ENCODE measurements at places on chromosomes 12 and 14.
A peak's percentile ranks its signal among the peaks of the same experiment; 100 is the strongest.

- no peak for DNase-seq
Observed at GRCh38 chr14:82911930-82912329, 1378.3 kb upstream of the SEL1L start.

GRCh38 chr14:104787736-104788135 lies 7.8 kb downstream of the AKT1 start:
- no peak for DNase-seq

GRCh38 chr12:131098178-131098981 lies 144.7 kb downstream of the ADGRD1 start:
- DNase-seq: no peak

DNA sequence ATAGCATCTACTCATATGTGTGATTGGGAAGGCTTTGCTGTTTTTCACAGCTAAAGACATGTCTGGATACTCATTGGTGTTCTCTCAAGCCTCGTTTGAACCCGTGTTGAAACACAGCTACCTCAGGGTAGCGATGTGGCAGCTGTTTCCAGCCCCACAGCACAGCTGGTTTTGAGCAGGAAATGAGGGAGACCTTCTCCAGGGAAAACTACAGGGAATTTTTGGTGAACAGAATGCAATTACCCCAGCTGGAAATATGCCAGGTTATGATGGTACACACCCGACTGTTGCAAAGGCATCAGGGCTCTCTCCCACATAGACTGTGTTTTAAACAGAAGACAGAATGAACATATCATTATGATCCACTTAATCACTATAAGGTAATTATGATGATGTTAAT lies 828.9 kb downstream of the VRK1 start:
- DNase-seq: no peak

DNA sequence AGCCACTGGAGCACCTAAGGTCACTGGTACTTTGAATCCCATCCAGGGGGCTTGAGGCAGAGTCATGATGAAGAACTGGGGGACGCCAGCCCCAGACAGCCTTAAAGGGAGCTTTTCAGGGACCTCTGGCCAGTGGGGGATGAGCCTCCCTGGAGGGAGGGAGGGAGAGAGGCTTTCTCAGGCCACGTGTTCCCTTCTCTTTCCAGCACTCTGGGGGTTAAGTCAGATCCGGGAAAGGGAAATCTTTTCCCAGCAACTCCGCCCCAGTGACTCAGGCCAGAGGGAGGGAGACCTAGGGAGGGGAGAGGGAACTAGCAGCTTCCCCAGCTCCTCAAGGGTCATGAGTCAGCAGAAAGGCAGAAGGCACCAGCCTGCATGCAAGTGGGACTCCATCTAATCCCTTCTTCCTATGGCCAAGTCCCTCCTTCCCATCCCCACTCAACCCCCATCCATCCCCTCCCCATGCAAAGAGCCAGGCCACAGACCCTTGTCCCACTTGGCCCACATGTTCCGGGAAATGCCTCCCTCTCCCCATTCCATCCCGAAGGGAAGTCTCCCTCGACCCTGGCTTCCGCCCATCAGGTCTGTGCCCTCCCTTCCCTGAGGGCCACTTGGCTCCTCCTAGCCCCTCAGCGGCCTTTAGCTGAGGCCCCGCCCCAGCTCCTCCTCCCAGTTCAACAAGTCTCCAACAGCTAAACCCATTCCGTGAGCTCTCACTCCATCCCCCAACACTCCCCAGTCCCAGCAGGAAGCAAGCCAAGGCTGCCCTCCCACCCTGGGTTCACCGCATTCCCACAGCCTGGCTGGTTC lies 5.6 kb downstream of the TNFRSF1A start:
- DNase-seq: peak; percentile 76

DNA sequence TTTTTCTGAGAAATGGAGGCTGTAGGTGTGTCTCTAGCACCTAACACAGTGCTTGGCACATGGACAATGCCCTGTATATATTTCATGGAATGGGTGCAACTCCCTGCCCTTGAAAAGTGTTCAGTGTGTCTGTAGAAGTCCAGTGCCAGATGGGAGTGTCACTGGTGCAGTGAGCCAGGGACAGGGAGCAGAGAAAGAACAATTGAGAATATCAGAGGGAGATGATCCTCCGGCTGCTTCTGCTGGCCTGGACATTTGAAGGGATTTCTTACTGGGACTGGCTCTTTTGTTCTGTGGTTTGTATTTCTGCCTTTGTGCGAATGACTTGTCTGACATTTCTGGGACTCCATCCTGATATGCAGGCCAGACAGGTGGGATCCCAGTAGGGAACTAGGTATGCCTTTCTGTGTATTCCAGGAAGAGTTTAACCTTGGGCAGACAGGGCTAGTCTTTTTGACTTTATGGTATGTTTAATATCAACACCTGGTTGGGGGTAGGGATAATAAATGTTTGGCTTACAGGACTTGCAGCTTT lies 328.0 kb downstream of the NRXN3 start:
- no peak for DNase-seq

DNA sequence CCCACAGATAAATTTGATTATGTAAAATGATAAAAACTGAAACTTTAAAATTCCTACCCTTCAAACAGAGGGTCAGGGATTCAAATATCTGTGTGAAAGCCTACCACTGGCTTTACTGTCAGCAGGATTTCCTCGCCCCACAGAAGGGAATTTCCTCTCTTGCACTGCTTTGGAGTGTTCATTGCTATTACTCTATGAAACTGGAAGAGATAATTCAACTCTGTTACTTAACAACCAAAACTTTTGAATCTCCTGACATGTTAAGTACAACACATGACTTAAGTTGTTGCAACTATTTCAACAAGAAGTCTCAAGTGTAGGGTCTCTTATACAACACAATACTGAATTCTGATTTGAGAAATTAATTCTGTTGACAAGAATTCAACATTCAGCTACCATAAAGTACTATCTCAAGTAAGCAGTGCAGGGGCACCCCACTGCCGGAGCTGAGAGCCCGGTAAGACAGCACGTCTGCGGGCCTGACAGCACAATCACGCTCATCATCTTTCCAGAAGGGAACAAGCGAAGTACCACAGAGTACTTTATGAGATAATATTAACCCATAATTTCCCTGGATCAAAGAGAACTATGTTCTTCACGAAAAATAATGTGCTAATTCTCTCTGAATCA lies 22.9 kb downstream of the DICER1 start:
- DNase-seq: no peak

DNA sequence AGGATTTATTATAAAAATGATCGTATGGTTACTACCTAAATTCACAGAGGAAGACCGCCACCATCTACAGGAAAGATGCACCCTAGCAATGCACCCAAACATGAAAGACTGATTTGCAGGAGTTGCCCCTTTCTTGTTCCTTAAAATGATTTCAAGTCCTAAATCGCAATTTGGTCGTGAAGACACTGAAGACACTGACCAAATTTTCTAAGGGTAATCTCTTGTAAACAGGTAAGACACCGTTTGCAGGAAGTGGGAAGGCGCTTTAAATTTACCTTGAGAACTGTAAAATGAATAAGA lies 1.0 kb downstream of the SOS2 start:
- DNase-seq: no peak

- DNase-seq: no peak
Observed at GRCh38 chr12:13256692-13257045, 60.1 kb downstream of the EMP1 start.

GRCh38 chr12:80161612-80162011 lies 62.3 kb downstream of the OTOGL start:
- no peak for DNase-seq

- no peak for DNase-seq
Observed at GRCh38 chr12:88299567-88300101, 157.5 kb downstream of the TMTC3 start.

DNA sequence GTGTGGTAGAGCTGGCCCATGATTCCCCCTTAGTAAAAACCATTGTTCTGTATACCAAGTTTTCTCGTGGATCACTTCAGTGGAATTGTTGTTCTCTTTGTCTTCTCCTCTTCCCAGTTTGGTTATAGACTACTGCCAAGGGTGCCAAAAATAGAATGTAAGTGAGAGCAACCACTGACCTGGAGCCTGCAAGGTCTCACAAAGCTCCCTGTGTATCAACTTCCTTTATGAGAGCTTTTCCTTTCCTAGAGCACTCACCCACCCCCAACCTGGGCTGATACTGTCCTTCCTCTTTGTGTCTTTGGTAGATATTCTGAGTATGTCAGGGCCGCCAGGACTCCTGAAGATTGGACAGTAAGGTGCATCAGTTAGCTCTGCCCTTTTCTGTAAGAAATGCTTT lies 101.0 kb downstream of the SCN8A start:
- no peak for DNase-seq

GRCh38 chr14:55085060-55085660 lies 33.7 kb downstream of the MAPK1IP1L start:
- no peak for DNase-seq

- no peak for DNase-seq
Observed at GRCh38 chr14:23352506-23353432, at the start of gene SLC22A17. Gene SLC22A17 (minus strand): TSS chr14:23352887.

- DNase-seq: no peak
Observed at GRCh38 chr14:30620178-30620577, 1.9 kb upstream of the SCFD1 start.

DNA sequence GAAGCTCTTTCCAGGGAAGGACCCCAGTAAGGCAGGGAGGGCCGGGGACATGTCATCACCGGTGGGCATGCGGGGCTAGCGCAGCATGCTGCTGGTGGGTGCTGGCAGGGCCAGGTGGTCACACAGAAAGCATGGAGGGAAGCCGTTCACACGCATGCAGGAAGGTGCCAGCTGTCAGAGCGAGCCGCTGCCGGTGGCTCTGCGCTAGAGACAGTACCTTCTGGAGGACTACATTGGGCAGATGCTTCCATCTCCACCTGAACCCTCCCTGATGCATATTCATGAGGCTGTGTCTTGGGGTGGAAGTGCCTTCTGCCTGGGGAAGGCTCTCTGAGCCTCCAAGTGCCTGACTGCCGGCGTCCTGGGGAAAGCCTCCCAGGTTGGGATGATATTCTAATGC lies 203.8 kb downstream of the CALM1 start:
- DNase-seq: no peak

- DNase-seq: no peak
Observed at GRCh38 chr12:197911-198695, 15.9 kb downstream of the SLC6A12 start.

- no peak for DNase-seq
Observed at GRCh38 chr14:100427166-100427565, 104.0 kb downstream of the SLC25A47 start.

DNA sequence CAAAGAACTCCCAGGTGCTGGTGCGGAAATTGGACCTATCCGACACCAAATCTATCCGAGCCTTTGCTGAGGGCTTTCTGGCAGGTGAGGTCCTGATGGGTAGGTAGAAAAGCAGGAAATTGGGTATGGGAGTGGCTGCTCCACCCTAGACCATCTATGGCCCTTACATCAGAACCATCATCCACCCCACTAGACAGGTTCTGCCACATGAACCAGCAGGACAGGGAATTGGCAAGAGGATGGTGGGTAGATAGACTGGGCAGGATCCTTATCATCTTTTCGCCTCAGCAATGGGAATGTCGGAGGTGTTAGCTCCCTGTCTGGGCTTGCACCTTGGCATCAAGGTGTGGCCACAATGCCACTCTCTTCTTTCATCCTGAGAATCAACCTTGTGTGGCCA lies 23.5 kb downstream of the RDH12 start:
- no peak for DNase-seq

GRCh38 chr12:107109726-107110719 lies 16.7 kb upstream of the CRY1 start:
- DNase-seq: no peak

DNA sequence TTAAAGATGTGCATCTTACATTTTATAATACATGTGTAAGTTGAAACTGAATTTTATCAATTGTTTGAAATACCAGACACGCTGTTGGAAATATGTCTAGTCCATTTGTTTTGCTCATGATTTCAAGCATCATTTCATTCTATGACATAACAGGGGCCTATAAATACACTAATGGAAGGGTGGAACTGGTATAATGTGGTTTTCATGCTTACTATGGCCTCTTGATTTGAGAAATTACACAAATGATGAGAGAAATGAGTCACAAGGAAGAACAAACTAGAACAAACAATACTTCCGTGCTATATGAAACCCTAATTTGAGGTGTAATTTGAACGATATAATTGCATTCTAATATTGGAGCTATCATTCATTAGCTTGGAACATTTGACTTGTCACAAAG lies 663.4 kb downstream of the SLC16A7 start:
- no peak for DNase-seq

DNA sequence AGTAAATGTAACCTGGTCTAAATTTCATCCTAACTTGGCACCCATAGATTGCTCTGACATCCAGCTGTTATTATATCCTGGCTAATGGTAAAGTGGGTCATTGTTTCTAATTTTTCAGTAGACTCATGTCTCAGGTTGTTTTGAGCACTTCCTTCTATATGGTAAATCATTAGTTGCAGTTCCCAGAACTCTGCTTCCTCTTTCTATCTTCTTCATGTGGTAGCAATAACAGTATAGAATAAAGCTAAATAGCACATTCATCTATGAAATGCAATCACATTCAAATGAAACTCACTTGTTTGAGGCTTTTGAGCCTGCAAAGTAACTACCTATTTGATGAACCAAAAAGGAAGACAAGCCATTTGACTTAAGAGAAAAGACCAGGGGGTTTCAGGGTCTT lies 65.1 kb upstream of the GZMB start:
- no peak for DNase-seq

DNA sequence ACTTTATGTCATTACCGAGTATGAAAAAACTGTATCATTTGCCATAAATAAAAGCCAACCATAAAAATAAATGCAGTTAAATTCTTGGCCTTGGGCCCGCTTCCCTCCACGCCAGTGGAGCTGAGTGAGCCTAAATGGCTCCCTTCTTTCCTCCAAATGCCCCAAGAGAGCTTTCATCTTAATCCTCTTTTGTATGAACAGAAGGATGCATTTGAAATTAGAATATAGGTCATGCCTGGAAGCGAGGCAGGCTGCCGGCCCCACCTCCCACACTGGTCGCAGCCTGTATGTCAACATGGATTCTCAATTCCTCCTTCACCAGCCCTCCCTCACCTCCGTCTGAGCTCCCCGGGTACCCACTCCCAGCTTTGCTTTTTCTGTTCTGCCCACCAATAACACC lies 245.7 kb downstream of the SLC15A4 start:
- DNase-seq: no peak

- DNase-seq: no peak
Observed at GRCh38 chr12:104519190-104520019, 62.7 kb downstream of the CHST11 start.
